Nephron progenitor cell (in vitro differentiated cells): ENCODE measurements at places on chromosomes 5 and 9.
A peak's percentile ranks its signal among the peaks of the same experiment; 100 is the strongest.

DNA sequence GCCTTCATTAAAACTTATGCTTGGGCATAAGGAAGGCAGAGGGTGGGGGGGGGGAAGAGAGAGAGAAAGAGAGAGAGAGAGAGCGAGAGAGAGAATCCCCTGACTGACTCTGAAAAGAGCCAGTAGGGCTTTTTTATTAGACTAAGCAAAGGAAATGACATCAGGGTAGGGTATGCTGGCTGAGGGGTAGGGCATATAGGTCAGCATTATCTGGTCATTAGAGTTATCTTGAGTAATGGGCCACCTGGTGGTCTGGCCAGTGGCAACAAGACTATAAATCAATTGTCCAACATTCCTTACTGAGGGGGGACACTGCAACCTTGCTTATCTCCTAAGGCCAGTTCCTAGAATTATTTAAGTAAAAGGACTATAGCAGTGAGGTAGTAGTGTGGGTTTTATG, 67.2 kb downstream of the TSSK1B start:
- DNase-seq = no peak

DNA sequence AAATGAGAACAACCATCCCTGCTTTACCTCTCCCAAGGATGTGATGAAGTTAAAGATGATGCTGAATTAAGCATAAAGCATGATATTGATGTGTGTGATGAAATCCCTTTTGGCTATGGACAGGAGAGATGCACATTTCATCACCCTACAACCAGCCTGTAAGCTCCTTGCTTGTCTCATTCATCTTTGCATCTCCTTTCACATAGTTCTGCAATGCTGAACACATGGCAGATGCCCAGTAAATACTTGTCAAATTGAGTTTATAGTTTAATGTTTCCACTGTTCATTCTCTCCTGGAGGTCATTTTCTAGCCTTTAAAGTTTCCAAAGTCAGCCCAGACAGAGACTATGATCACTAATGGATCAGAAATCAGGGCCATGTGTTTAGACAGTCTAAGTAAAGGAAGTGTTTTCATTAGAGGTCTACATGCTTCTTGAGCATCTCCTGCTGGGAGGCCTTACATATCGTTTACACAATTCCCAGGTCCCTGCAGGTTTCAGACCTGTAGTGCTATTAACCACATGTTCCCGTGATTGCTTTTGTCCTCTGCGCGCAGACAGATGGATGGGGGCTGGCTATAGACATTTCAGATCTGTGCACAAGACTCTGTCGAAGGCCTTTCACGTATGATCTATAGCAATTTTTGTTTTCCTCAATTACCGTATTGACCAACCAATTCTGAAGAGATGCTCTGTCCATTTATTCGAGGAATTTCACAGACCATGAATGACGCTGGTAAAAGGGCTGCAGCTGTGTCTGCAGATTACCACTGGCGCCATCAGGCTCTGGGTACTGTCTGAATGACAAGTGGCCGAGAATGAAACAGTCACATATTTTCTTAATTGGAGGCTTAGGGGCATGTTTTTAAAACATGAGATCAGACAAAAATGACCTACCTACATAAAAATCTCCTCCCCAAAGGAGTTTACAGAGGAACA, 49.0 kb upstream of the CKMT2 start:
- DNase-seq = no peak

GRCh38 chr9:137705906-137706305, 87.1 kb downstream of the EHMT1 start:
- DNase-seq = no peak

DNA sequence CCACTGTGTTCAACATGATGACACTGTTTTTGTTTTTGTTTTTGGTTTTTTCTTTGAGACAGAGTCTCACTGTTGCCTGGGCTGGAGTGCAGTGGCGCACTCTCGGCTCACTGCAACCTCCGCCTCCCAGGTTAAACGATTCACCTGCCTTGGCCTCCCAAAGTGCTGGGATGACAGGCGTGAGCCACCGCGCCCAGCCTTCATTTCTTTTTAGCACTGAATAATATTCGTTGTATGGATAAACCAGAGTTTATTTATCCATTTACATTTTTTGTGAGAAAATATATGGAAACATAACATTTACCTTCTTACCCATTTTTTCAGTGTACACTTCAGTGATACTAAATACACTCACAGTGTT, 4.2 kb downstream of the CARD19 start:
- DNase-seq = no peak

- no peak for DNase-seq
These were observed 52.5 kb upstream of the SEMA4D start for GRCh38 chr9:89550346-89550927.

DNA sequence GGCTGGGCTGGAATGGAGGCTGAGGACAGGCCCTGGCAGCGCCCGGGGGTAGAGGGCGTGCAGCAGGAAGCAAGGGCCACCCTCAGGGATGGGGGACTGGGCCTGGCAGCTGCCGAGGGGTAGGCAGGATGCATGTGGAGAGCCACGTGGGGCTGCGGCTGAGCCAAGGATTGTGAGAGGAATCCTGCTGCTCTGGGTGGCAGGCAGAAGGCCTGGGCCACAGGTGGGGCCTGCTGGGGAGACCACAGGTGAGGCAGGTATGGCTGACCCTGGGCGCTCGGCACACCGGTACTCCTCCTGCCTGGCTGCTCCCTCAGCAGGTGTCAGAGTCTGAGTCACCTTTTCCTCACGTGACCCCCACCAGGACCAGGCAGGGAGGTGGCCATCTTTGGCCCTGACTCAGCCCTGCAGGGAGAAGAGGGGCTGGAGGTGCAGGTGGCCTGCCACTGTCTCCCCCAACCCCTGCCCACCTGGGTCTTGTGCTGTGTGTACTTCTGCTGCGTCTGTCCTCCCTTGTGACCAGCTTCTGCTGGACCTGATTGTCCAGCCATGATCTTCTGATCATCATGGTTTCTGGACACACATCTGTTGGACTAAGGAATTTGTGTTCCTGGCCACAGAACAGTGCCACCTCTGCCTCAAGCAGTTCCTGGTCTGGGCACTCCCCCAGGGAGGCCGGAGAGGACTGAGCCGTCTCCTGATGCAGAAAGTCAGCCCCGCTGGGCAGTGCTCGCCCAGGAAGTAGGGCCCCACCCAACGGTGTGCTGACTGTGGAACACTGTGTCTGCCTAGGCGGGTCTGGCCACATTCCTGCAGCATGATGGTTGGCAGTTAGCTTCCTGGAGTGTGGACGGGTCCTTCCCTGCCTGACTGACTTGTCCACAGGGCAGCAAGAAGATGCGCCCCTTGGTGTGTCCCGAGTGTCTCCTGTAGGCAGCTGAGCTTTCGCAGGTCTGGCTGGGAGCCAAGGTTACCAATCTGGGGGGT, 6.4 kb downstream of the ARRDC1 start:
- DNase-seq = no peak

DNA sequence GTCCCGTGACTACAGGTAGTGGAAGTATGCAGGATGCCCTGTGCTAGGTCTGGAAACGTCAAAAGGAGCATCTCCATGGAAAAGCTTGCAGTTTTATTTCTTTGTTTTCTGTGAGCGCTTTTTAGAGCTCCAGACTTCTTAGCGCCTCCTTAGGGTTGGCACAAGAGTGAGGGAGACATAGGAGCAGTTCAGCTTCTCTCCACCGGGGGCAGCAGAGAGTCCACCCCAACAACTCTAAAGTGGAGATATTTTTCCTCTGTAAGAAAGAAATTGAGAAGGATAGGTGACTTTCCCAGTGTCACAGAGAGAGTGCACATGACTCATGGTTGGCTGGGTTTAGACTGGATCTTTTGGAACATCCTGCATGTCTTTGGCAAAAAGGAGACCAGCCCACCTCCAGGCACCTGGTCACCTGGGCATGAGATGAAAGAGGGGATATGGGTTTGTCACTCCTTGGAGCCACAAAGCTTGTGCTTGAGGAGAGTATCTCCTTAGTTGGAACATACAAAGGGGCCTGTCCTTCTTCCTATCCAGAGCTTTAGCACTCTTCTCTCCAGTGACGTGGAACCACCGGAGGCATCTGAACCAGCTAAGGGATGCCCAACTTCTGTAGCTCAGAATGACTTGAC, 637.7 kb downstream of the SEMA5A start:
- peak; percentile 71 for DNase-seq

GRCh38 chr9:6302417-6302816, 25.8 kb upstream of the TPD52L3 start:
- DNase-seq = no peak

DNA sequence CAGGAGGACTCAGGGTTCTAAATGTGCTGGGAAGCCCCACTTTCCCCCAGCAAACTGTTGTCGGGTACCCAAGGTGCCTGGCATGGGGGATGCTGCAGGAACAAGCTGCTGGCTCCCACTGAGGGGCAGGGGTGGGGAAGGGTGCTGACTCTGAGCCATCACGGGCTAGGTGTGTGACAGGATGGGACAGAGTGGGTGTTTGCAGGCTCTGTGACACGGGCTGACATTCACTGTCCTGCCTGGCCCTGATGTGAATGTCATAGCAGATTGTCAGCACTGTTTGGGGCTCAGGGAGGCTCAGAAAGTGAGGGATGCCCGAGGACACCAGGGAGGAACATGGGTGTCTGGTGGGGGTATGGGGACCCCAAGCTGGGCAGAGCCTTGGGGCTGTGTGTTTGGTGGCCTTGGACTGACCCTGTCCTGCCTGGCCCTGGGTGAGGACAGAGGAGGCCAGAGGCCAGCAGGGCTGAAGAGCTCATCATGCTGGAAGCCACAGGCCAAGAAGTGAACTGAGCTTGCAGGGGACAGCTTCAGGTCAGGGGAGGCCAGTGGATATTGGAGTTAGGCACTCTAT, 20.6 kb downstream of the WNK2 start:
- no peak for DNase-seq

GRCh38 chr9:3023449-3023848, 179.6 kb upstream of the PUM3 start:
- DNase-seq = no peak

DNA sequence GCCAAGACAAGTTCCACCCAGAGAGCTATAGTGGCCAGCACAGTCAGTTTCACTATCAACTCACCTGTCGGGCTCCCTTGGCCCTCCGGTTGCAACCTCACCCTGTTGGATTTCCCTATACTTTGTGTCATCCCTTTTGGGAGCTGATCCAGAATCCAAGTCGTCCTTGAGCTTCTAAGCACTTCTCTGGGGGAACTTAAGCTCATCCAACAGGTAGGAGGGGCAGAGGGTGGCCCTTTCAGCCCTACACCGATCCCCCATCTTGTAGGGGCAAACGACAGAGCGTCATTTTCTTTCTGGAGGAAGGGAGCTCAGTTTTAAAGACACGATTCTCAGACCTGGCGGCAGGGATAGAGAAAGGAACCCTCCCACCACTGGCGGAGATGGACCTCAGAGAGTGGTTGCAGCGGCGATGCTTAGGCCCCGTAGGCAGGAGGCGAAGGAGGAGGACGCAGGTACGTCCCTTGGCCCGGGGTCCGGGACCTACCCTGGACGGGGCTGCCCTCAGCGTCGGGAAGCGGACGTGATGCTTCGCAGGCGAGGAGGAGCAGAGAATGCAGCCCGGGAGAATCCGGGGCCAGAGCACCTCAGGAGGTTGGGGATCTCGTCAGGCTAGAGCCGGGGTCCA, 519 bp downstream of the ZER1 start:
- DNase-seq = no peak

GRCh38 chr5:134873494-134873893, 677 bp upstream of the TXNDC15 start:
- no peak for DNase-seq

GRCh38 chr5:141944076-141944475, 13.9 kb downstream of the PCDH12 start:
- DNase-seq = no peak

GRCh38 chr9:136117291-136117915, 1.3 kb downstream of the TMEM250 start:
- no peak for DNase-seq

- DNase-seq = no peak
These were observed 104.8 kb upstream of the LMX1B start for GRCh38 chr9:126508928-126509327.

GRCh38 chr9:76206821-76207220, 187.4 kb downstream of the RFK start:
- no peak for DNase-seq

DNA sequence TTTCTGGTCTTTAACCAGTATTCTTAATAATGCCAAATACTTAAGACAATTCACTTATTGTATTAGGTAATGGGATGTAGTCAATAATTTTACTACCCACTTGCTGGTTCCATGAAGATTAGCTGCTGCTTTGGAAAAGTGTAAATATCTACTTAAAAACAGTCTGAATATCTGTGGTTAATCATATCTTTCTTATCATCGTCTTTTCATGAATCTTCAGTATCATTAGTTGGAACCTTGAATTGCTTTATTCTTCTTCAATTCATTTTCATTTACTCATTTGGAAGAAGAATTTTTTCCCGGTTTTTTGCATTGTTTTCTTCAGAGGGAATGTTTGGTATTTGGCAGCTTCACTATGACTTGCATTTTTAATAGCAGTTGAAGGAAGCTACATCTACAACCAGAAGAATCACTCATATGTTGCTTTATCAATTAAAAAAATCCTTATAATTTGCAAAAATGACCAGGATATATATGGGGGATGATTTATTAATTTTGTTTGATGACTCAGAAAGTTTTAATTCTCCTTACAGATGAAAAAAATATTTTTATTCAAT, 1398.3 kb upstream of the CDH6 start:
- DNase-seq = no peak

DNA sequence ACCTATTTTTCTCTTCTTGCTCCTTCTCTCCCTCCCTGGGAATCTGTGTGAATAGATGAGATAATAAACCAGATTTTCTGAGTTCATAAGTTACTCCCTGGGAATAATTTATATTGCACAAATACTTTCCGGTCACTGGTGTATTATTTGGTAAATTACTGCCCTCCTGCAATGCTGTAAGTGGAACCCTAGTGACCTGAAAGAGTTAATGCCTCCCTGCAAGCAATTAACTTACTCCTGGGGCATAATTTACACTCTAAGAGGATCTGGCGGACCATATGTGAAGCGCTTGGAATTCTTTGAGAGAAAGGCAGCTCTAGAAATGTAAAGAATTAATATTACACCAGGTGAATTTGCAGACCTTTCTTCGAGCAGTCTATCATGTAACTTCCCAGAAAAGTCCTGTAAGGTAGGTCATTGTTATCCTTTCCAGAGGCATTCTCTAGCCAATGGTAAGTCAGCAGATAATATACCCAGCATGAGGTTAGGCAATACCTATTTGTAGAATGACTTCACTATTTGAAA, 7.0 kb upstream of the GDNF start:
- no peak for DNase-seq

DNA sequence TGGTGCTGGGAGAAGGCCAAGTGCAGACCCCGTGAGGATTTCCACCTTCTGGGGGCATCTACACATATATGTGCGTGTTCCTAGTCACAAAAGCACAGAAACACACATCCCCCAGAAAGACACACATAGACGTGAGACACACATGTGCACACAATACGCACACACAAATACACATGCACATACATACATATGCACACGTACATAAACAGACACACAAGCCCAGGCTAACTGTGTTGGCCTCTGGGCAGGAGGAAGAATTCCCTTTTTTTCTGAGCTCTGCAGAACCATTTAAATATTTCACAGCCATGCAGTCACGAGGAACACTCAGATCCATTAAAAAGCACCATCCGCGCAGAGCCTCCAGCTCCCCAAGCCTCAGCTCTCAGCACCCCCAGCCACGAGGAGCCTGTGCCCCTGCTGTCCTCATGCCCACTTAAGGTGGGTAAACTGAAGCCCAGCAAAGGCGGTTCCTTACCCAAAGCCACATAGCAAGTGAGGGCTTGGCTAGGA, 5.3 kb downstream of the NINJ1 start:
- no peak for DNase-seq
